Naive B cell (primary cell): ENCODE measurements at places on chromosomes 11 and 22.

GRCh38 chr11:64223001-64223651 is 2.9 kb downstream of the TRPT1 start:
- no peak for DNase-seq

- no peak for DNase-seq
Observed at GRCh38 chr22:30014244-30014643, 66.0 kb upstream of the HORMAD2 start.

DNA sequence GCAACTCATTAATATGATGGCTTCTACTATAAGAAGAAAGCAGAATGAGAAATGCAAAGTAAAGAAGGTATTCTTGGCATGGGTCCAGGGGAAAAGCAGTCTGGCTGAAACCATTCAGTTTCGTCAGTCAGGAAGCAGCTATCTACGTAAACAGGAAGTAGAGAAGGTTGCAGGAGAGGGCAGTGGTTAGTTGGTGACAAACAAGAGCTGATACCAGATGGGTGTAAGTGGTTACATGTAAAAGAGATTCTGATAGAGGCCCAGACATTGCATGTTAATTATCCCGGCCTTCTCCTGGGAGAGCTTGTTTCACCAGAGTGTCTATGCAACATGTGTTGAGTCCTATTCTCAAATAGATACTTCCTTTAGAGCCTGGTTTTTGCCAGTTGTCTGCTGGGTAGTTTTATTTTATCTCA is 58.4 kb upstream of the PSMA1 start:
- DNase-seq: peak; percentile 85

DNA sequence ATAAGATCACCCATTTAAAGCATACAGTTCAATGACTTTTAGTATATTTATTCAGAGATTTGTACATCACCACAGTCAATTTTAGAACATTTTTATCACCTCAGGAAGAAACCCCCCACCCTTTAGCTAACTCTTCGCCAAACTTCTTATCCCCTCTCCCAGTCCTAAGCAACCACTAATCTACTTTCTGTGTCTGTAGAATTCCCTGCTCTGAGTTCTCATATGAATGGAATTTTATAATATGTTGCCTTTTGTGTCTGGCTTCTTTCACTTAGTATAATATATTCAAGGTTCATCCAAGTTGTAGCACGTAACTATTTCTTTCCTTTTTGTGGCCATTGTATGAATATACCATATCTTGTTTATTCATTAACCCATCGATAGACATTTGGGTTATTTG is 3.6 kb downstream of the ANKRD13D start:
- DNase-seq: no peak

DNA sequence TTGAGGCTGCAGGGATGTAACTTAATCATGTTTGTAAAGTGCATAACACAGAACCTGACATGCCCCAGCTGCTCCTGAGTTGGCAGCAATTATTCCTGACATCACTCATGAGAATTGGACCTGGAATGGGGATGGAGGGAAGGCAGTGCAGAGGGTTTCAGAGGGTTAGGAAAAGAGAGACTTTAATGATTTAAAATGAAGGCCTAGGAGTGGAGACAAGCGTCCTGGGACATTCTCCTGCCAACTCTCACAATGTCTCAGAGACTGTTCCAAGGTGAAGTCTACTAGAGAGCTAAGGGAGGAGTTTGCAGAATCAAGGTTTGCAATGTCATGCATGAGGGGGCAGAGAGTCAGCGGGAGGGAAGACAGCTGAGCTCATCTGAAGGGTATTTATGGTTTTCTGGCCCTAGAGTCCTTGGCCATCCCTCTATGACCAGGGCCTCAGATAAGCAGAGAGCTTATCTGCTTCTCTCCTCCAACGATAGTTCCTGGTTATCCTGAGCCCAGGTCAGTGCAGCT is 36.9 kb downstream of the GGTLC2 start:
- no peak for DNase-seq

DNA sequence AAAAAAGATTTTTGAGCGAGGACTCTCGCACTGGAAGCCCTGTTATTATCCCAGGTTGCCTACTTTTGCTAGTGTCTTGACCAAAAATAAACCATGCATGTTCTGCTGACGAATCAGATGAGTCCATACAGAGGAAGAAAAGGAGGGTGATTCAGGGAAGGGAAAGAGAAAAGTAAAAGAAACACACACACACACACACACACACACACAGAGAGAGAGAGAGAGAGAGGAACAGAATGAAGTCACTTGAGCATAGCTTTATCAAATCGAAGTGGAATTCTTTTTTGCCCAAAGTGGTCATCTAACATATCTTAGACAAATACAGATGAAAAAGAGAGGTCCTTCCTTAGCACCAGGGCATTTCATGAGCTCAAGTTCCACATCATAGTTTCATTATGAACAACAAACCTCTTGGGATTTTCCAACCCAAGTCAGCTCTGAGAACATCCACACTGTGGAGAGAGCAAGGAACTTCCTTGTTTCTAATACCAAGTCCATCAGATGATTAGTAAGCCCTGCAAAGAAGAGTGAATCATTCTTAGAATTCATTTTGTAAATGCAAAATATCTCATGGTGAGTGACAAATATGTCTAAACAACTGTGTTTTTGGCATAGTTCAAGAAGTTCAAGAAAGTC is 7.7 kb upstream of the MMP12 start:
- no peak for DNase-seq

DNA sequence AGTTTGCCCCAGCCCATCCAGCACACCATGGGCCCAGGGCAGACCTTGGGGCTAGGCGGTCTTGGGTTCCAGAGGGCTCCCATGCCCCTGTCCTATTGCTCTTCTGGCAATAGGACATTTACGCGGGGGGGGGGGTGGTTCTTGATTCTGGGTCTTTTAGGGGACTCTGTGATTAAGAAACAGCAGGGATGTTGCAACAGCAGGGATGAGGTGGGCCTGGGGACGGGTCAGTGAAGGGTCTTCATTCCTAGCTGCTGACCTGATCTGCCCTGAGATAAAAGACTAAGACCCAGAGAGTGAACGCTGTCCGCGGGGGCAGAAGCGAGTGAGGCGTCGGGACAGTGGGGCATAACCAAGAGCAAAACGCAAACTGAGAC is 418 bp upstream of the ADAMTS15 start:
- no peak for DNase-seq
